GM13977 (cell line): ENCODE measurements at places on chromosomes 2 and 18.

DNA sequence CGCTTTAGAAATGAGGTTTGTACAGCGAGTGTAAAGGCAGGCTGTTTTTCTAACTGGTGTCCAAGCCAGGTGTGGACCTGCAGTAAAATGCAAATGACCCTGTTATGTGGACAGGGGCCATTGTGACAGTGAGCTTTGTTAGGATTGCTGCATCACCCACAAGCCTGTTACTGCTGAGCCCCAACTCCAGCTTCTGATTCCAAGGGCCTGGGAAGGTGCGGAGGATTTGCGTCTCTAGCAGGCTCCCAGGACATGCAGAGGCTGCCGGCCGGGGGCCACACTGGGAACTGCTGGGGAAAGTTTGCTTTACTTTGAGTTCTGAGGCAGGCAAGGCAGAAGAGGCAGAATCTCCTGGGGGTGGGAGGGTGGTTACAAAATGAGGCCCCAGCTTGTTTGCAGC lies 164.1 kb downstream of the GLI2 start:
- DNase-seq = no peak

DNA sequence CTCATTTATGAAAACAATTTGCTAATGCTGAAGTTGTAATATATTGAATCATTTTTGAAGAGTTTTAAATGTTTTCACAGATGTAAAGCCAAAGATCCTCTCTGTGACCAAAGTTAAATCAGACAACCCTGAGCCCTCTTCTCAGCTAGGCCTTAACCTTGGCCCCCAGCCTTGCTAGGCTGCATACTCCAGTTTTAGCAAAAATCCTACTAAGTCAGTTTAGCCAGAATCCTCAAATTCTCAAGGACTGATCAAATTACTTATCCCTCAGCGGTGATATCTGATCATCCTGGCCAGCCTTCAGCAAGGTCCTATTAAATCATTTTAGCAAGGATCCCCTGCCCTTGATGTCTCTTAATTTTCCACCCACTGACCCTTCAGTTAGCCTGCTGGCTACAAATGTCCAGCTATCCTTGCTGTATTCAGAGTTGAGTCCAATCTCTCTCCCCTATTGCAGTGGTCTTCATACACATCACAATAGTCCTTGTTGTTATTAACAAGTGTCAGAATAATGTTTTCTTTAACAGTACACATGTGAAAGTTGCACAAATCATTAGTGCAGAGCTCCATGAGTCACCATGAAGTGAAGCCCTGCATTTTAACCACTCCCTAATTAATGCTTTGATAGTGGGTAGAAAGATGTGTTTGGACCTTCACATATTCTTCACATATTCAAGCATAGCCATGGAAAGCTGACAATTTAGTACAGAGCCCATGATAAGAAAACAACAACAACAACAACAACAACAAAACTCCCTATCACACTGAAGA lies 206.4 kb downstream of the NBAS start:
- DNase-seq = no peak

GRCh38 chr18:6174983-6175745 lies 239.5 kb downstream of the L3MBTL4 start:
- DNase-seq = no peak

DNA sequence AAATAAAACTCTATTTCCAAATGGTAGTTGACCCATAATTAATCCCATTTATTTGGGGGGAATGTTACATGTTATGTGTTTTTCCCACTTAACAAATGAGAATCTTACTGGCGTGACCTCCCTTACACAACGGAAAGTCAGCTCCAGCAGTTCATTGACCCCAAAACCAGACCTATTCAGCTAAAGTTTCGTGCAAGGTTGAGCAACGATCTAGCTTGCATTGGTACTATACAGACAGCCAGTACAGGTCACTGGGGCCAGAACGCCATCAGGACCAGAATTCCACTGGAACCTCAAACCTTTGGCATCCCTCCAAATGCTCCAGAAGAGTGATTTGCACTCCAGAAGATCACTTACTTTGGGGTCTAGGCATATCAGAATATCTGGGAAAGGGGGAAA lies 6.8 kb upstream of the CTAGE1 start:
- no peak for DNase-seq

DNA sequence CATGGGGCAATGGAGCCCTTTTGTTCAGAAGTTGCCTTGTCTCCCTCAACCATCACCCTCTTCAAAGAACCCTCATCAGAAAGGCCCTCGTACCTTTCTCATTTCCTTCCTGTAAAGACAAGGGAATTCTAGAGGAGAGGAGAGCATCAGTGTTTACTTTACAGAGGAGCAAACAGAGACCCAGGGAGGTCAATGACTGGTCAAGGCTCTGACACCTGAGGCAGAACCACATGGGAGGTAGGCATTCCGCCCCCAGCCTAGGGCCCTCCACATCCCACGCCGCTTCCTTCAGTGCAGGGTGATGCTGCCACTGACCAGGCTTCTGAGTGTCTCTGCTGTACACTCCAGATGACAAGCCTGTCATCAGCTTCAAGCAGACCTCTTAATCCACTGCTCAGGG lies 104.7 kb downstream of the NRP2 start:
- DNase-seq = no peak

DNA sequence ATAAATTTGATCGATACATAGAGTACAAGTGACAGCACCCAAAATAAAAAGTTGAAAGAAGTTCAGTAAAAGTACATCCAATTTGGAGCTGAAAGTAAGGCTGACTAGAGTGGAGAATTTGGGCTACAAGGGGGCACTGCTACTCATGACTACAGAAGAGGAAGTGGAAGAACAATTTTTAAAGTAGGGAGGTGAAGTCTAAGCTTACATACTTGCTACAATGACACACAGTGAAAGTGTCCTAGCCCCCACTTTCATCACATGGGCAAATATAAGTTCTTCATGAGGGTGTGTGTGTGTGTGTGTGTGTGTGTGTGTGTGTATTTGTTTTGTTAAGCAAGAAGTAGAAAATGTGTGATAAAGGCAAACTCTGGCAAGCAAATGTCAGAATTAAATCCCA lies 45.7 kb downstream of the MAP3K2 start:
- DNase-seq = peak; percentile 64

DNA sequence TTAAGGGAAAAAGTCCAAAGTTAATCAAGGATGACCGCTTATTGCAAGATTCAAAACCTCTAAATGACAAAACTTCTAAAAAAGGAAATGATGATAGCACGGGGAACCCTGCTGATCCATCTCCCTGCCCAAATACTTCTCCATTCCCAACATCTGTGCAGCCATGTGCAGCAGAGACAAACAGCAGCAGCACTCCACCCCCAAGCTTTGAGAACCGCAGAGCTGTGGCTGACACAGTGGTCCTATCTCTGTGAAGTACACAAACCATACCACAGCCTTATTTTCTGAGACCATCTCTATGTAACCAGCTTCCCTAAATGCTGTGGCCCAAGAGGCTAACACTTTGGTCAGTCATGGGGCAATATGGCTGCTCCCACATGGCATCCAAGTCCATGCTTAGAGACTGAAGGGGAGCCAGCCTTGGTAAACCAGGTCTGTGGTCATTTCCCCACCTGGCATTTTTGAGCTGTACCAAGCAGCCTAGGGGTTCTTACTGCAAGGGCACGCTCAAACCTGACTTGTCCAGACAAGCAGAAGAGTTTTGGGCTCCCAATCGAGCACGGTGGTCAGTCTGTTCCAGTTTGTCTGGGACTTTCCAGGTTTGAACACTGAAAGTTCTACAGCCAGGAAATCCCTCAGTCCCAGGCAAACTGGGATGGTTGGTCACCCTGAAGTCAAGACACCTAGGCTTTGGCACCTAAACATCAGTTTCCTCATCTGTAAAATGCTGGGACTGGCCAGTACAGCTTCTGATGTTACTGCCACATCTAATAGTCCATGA lies 17.1 kb upstream of the NFE2L2 start:
- DNase-seq = peak; percentile 23

DNA sequence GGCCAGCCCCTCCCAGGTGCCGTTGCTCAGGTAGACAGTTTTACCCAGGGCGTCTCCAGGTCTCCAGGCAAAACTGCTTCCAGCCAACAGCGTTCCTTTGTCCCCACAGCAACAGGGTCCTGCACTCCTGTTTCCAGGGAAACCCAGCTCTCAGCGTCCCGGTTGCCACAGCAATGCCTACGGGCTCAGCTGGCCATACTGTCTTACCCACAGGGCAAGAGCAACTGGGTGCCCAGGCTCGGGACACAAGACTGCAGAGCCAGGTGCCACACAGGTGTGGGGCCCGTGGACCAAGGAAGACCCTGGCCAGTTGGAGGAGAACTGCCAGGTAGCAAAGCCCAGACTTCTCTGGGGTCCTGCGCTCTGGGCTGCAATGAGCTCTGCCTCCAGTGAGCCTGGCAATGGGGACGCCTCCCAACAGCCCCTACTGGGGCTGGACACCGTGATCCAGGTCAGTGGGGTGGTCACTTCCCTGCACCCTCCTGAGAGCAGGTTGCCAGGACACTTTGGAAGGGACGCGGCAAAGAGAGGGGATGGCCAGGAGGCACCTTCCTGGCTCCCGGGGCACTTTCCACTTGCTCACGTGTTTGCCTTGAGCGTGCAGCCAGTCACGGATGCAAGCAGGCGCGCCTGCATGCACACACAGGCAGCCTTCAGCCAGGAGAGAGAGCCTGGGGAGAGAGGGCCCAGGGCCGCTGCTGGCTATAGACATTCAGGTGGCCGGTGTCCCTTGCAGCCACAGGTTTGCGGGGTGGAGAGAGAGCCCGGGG lies at the start of gene CROCC2:
TSS of gene CROCC2 (plus strand) at position 196 of the 770 bp plus-strand sequence. CDS start at position 374, 178 bp downstream.
- DNase-seq = no peak

- no peak for DNase-seq
These were observed 183.8 kb downstream of the TFCP2L1 start for GRCh38 chr2:121101093-121101715.

DNA sequence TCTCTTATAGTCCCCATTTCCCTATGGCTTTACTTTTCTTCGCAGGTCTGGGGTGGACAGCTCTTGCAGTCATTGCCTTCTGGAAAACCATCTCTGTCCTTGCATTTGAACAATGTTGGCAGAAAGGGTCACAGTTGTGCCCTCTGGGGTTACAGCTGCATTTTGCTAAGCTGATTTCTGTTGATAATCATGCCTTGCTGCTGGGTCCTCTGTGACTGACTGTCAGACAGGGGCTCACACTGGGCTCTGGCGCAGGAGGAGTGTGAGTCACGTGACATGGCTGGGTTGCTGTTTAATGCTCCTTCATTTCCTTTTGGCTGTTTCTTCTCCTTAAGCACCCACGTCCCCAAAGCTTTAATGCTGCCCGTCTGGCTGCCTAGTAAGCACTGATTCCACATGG lies 196.6 kb upstream of the LHCGR start:
- DNase-seq = no peak

DNA sequence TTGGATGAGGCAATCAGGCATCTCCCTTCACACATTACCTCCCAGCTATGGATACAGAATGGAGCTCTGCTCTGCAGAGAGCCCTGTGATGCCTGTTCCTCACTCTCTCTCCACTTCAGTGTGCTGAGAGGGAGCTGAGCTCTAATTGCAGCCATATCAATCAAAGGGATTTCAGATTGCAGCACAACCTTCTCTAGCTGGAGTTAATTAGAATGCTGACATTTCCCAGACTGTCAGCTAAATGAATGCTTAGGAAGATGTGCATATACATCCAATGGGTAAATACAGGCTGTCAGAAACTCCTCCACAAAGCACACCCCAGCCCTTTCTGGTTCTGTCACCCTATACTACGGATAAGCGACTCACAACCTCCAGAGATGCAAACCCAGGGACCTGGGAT lies 402.6 kb downstream of the EIPR1 start:
- no peak for DNase-seq

DNA sequence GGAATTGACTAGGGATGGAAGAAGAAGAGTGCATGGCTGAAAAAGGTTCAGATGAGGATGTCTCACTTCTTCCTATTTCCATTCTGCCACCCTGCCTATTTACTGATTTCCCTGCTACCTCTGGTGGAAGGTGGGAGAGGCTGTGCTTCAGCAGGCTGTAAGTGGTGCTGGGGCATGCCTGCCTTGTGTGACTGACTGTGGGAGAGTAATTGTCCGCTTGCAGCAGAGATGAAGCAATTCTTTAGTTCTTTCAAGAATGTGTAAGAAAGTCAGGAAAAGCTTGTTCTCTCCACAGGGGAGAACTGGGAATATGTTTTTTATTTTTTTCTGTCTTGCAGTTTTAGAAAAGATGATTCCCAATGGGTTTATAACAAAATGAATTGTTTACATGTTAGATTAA lies 72.5 kb upstream of the NYAP2 start:
- no peak for DNase-seq

DNA sequence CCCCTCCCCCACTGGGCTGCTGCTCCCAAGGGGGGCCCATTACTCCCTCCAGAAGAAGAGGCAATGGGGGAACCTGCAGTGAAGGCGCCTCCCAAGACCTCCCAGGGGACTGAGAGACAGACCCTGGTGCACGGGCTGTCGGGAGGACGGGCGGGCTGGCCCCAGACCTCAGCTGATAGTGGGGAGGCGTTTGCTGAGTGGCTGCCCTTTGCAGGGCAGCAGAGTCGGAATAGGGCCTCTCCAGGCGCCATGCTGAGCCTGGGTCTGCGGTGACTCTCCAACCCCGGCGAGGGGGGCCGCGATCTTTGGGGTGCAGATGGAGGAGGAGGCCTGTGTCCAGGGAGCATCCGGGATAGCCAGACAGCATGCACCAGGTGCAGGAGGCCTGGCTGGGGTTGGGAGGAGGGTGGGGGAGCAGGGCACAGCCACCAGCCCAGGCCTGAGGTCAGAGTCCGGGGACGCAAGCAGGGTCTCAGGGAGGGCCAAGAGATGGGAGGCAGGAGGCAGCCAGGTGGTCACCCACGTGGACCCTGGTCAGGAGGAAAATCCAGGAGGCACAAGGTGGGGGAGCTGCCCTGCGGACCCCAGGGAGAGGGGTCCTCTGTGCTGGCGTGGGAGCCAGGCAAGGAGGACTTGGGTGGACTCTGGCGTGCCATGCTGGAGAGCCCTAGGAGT lies 11.0 kb downstream of the CROCC2 start:
- DNase-seq = no peak

- DNase-seq = no peak
These were observed 161.7 kb downstream of the TSN start for GRCh38 chr2:121917143-121917542.

DNA sequence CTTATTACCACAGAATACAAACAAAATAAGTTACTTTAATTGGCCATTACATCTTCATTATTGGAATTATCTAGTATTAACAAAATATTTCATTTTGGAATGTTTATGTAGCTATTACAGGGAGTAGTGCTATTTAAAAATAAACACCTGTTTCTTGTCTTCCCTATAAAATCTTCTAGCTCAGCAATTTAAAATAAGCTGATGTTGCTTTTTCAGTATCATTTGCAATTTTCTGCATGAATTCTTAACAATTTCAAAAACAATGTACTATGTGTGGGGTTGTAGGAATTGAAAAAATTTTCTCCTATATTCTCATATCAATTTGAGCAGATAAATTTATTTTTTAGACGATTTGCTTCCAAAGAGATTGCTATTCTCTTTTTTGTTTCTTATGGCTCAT lies 1251.3 kb upstream of the CRIM1 start:
- no peak for DNase-seq

DNA sequence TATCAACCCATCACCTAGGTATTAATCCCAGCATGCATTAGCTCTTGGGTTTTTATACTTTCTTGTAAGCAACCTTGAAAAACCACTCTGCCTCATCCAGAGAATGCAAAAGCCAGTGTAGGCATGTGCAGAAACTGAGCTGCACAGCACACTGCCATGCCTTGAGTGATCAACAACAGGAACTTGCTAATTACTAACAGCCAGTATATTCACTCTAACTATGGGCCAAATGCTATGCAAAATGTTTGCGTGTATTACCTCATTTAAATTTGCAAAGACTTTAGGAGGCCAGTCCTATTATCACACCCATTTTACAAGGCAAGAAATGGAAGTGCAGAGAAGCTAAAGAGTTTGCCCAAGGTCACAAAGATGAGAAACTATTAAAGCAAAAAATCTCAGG lies 169.8 kb downstream of the PID1 start:
- no peak for DNase-seq
